ENCODE measurements at places on chromosomes 7 and 10.
A peak's percentile ranks its signal among the peaks of the same experiment; 100 is the strongest.

DNA sequence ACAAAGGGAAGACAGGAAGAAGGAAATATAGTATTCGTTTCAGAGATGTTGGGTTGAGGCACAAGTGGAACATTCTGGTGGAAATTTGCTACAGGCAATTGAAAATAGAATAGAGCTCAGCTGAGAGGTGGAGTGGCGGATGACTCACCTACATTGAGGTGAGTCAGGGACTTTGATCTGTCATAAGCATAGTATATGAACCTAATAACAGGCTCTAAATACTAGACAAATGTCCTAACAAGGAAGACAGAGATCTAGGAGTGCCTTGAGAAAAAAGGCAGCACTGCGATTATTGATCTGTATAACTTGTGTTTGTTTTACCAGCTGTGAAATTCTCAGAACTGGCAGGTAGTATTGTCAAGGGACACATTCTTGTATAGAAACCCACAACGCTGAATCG is 907 bp upstream of the IFRD1 start:
- no peak for DNase-seq

DNA sequence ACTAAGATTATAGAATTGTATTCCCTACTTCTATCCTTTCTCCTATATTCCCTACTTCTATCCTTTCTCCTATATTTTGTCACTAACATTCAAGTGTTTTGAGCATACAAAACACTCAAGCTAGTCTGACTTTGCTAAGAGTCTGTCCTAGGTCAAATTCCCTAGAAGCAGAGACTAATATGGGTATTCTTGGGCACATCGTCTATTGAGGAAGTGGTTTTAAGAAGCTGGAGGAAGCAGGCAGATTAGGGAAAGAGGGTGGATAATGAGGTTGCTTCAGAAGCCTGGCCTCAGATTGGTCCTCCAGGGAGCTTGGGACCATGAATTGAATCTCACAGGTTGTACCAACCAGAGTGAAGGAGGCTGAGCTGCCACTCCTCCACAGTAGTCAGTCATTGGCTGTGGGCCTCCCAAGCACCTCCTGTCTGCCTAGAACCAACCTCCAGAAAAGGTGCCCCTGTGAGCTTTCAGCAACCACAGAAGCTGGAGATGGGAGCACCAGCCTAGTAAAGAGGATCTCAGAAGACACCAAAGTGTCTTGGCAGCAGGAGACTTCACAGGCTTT is 295.9 kb upstream of the PHF14 start:
- DNase-seq = no peak

DNA sequence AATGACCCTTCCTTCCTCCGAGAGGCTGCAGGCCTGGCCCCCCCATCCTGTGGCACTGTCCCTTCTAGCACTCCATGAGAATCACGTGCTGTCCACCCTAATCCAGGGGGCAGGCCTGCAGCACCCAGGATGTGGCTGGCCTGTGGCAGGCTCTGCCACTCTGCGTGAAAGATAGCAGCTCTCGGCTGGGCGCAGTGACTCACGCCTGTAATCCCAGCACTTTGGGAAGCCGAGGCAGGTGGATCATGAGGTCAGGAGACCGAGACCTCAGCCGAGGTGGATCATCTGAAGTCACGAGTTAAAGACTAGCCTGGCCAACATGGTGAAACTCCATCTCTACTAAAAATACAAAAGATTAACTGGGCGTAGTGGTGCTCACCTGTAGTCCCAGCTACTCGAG is 18.9 kb upstream of the LFNG start:
- no peak for DNase-seq

DNA sequence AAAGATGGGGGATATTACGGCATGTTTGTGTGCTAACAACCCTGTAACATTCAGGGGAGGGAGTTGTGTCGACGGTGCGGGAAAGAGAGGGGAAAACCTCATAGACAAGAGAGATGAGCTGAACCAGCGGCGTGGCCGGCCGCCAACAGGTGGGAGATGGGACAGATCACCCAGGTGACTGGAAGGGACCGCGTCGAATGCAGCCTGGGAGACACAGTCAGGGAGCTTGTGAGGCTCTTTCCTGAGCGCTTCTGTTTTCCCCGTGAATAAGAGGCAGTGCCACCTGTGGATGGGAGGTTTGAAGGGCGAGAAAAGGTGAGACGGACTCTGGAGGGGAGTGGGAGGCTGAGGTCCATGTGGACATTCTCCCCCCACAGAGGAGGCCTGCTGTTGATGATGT is 9.9 kb upstream of the PRKAG2 start:
- DNase-seq = no peak

- DNase-seq = no peak
Observed at GRCh38 chr7:9264395-9264794, 831.0 kb downstream of the NXPH1 start.

DNA sequence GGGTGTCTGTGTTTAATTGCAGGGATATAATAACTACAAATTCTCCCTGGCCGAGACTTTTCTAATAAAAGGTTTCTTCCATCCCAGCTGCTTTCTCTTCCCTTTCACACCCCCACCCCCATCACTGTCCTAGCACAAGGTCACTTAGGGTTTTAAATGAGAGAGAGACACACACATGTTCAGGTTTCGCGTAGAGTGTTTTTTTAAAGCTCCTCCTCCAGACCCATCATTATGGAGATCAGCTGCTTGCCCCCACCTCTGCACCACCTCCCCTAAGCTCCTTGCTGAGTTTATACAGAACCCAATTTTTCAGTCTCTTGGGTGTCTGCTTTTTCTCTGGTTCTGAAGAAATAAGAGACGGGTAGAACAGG is 18.6 kb downstream of the LRMDA start:
- DNase-seq = peak; percentile 91

- DNase-seq = no peak
Observed at GRCh38 chr10:93593749-93594148, 7.3 kb downstream of the RBP4 start.

DNA sequence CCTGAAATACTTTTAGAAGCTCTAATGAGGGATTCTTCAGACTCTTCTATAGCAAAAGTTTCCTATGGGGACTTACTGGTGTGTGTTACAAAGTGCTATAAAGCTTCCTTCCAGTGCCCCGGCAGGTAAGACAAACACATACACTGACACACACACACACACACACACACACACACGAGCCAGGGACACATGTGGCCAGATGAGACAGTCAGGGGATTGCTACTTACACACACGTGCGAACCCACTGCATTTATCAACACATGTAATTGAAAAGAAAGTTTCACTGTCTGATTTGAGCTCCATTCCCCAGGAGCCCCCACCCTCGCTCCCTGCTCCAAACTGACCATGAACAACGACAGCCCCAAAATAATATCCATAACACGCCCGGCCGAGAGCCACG is 119.8 kb downstream of the PRPF18 start:
- no peak for DNase-seq

GRCh38 chr7:156466272-156466671 is 174.3 kb upstream of the RNF32 start:
- DNase-seq = no peak

- no peak for DNase-seq
Observed at GRCh38 chr7:132480534-132480933, 95.7 kb downstream of the PLXNA4 start.

DNA sequence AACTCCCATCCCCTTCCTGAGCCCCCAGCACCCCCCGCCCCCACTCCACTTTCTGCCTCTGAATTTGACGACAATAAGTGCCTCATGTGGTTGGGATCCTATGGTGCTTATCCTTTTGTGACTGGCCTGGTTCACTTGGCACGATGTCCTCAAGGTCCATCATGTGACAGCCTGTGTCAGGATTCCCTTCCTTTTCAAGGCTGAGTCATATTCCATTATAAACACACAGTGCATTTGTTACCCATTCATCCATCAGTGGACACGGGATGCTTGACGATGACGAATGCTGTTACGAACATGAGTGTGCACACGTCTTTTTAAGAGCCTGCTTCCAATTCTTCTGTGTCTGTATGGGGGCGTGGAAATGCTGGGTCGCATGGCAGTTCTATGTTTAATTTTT is 26.7 kb downstream of the SHH start:
- DNase-seq = no peak

GRCh38 chr10:10787586-10787985 is 230.1 kb upstream of the CELF2 start:
- no peak for DNase-seq

- DNase-seq = no peak
Observed at GRCh38 chr7:129958643-129959470, 6.1 kb upstream of the UBE2H start.

DNA sequence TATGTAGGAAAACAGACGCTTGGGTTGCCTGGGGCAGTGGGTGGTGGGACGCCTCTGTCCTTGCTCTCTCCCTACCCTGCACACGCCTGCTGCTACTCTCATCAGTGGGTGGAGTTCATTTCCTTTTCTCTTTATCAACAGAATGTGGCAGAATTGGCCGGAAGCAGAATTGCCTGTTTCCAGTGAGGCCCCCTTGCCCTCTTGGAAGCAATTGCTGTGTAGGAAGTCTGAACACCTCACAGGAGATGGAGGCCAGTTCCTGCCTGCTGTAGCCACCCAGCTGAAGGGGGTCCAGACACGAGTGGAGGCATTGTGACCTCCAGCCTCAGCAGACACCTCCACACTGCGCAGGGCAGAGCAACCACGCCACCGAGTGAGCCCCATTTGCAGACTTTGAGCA is 331.6 kb upstream of the ZNF32 start:
- no peak for DNase-seq

DNA sequence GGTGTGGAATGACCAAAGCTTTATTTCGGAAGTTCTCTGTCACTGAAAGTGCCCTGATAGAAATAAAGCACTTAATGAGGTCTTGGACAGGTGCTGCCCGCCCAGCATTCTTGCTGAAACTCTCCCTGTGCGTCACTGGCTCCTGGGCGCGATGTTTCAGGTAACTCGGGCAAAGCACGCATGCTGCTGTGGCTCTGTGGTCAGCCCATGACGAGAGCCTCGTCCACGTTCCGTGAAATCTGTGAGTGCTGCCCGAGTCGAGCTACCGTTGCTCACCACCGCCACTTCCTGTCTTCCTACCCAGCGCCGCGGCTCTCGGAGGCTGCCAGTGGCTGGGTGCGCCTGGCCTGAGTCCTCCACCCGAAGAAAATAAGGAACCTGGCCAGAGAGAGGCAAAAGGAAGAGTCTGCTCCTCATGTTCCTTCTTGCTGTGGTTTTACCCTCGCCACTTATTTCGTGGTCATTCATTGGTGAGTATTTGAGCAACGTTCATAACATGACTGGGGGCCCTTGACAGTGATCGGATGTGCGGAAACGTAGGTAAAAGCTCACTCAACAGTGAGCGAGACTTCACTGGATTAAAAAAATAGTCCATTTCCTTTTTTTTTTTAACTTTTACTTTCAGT is 95.5 kb downstream of the MAP3K8 start:
- DNase-seq = no peak

- DNase-seq = no peak
Observed at GRCh38 chr7:55594414-55594813, 22.1 kb upstream of the VOPP1 start.

GRCh38 chr10:81248886-81249285 is 626.1 kb upstream of the NRG3 start:
- no peak for DNase-seq

DNA sequence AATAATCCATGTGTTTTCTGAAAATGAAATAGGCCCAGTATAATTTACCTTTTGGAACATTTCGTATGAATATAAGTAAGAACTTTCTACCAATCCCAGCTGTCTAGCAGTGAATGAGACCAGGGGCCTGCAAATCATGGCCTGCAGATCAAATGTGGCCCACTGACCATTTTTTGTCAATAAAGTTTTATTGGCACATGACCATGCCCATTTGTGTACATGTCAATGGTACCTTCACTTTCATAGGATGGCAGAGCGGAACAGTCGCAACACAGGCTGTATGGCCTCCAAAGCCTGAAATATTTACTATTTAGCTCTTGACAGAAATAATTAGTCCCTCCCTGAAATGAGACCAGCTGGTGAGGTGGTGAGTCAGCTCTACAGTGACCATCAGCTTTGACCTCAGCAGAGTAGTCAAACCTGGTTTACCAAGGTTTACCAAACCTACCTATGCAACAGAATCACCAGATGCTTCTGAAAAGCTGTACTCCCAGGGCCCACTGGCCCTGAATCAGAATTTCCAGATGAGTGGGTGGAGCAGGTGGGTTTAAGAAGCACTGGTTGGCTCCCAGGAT is 13.8 kb upstream of the C10orf90 start:
- DNase-seq = no peak

DNA sequence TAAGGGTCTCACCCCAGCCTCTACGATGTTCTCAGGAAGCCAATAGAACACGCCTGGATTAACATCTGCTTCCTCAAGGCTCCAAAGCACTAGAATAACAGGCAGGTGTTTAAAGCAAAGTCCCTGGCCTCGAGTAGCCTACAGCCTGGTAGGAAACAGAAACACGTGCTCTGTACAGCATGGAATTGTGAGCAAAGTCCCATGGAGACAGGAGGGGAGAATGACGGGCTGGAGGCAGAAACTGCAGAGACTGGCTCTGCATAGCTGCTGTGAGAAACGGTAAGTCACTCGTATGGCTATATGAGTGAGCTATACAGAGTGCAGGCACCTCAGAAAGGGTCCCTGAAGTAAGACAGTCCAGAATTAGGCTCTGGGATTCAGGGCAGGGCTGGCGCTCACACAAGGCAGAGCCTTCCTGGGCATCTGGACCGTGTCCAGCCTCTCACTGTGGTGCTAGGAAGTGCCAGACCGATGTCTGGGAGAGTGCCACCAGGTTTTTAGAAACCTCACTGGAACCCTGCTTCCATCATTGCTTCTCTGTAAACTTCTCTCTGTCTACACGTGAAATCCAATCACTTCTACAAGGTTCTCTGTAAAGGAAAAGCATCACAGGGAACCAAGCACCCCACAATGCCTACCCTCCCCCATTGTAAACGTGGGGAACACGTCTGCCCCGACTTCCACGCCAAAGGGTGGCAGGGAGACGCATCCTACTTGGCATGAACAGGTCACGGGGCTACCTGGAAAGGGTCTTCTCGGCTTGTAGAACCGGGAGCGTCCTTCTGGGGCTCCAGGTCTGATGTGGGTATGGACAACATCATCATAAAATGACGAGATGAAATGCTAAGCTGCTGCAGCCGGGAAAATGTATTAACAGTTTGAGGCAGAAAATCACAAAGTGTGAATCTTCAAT is 38.8 kb upstream of the SHH start:
- DNase-seq = no peak

DNA sequence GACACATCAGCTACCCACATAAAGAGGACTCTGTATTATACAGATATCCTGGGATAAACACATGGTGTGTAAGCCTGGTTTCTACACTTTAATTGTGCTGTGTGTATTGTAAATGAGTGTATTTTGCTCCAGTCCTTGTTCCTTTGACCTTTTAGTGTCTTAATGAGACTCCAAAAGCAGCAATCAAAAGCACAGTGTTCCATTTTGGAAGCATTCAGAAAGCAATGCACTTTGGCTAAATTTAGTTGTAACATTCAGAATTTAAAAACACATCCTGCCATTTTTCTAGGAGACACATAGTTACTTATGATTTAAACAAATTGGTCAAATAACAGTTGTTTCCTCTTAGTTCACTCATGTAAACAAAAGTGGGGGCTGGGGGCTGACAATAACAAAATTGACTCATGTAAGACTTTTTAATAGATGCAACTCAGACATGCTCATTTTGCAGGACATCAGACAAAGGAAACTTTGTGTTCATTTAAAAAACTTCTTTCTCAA is 122.2 kb downstream of the GPR37 start:
- DNase-seq = no peak

GRCh38 chr7:109259151-109259550 is 689.5 kb downstream of the DNAJB9 start:
- DNase-seq = no peak

GRCh38 chr10:131764929-131765328 is 135.9 kb upstream of the PPP2R2D start:
- DNase-seq = no peak

- DNase-seq = no peak
Observed at GRCh38 chr10:22366771-22367170, 21.5 kb downstream of the SPAG6 start.
